Activated T-cell treated with anti-CD3 and anti-CD28 coated beads, Interleukin-2, amount 50 U/mL, for 48 hours (primary cell): ENCODE measurements at places on chromosomes 13 and 19.

- DNase-seq = no peak
Measured at GRCh38 chr13:42653679-42654078, 79.7 kb downstream of the TNFSF11 start.

DNA sequence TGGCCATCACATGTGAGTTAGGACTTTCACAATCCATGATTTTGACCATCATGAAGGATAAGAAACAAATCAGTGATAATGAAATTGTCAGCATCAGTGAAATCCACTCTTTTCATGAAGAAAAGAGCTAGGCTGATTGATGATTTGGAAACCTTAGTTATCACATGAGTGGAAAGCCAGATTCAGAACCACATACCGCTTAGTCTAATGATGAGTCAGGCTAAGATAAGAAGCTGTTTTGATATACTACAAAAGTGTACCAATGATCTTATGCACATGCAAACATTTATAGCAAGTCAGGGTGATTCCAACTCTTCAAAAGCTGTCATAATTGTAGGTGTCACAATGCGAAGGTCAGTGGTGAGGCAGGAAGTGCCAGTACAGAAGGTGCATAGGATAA, 519.3 kb downstream of the GPC6 start:
- DNase-seq = no peak

GRCh38 chr19:34678421-34678820, 943 bp downstream of the ZNF302 start:
- DNase-seq = no peak

- no peak for DNase-seq
Measured at GRCh38 chr19:46226438-46226973, 3.0 kb upstream of the IGFL1 start.

GRCh38 chr13:20136781-20137703, 23.8 kb downstream of the GJA3 start:
- DNase-seq = peak; percentile 74

GRCh38 chr19:55228015-55228391, 560 bp downstream of the TMEM86B start:
- DNase-seq = no peak

- no peak for DNase-seq
Measured at GRCh38 chr19:3548606-3549005, 8.8 kb downstream of the MFSD12 start.

DNA sequence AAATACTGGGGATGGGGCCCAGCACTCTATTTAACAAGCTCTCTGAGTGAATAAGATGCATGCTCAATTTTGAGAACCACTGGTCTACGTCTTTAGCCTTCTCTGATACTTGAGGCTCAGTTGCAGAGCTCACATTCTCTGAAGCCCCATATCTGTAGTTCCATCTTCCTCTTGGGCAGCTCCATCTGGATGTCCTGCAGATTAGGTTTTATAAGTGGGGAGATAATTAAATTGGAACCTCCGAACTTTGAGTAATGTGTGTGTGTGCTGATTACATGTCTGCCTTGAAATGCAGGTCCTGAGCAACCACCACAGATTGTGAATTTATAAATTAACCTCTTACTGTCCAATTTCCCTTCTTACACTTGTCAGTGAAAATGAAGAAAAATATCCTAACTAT, 7.2 kb upstream of the RASL11A start:
- DNase-seq = no peak
